ENCODE measurements at places on chromosomes 1 and 21. TPM values are rescaled to one million over a fixed set of nuclear protein-coding genes. Genes with fewer than 3 reads are reported as not detected.

- H3K27me3 ChIP-seq: no peaks in the 10 kb centered on the region
- peaks cover 2% of the 10 kb centered on the region for H3K4me1 ChIP-seq
- no peak overlapping the region for H3K27ac ChIP-seq
- H3K36me3 ChIP-seq: no peaks in the 10 kb centered on the region
- no peak overlapping the region for H3K4me3 ChIP-seq
- peak; percentile 50 for DNase-seq
These were observed 11.5 kb upstream of the NEXN start for GRCh38 chr1:77876884-77877283.

- DNase-seq: no peak
- peaks cover 9% of the 10 kb centered on the region for H3K27me3 ChIP-seq
- H3K4me1 ChIP-seq: no peaks in the 10 kb centered on the region
These were observed 15.4 kb downstream of the FMOD start for GRCh38 chr1:203335503-203335902.

DNA sequence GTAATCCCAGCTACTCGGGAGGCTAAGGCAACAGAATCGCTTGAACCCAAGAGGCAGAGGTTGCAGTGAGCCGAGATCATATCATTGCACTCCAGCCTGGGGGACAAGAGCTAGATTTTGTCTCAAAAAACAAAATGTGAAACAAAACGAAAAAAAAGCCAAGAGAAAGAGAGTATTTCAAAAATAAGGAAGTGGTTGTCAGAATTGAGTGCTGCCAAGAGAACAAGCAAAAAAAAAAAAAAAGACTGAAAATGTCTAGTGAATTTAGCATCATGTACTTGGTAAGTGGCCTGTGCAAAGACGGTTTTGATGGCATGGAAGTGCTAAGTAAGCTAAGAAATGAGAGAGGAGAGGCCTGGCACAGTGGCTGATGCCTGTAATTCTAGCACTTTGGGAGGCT is 14.3 kb downstream of the KPNA6 start:
- H3K27me3 ChIP-seq: no peaks in the 10 kb centered on the region
- H3K36me3 ChIP-seq: no peaks in the 10 kb centered on the region
- no peak overlapping the region for H3K4me3 ChIP-seq
- DNase-seq: no peak
- peaks cover 6% of the 10 kb centered on the region for H3K4me1 ChIP-seq

DNA sequence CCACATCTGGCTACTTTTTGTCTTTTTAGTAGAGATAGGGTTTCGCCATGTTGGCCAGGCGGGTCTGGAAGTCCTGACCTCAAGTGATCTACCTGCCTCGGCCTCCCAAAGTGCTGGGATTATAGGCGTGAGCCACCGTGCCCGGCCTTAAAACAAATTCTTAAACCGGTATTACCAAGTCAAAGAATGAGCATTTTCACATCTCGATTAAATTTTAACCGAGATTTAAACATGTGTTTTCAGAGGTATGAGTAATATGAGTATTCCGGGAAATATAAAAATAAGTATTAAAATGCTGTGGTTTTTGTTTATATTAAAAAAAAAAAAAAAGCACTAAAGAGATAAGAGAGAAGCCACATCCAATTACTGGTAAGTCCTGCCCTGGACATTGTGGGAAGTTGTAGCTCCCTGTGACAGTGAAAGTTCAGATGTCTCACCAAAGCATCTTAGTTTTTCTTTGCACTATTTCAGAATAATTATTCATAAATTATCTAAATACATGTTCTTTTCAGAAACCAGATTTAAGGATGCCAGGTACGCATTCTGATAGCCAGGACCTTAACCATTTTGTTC is 24.9 kb downstream of the ZNF281 start:
- no peaks in the 10 kb centered on the region for H3K27me3 ChIP-seq
- H3K27ac ChIP-seq: no peak overlapping the region
- H3K36me3 ChIP-seq: no peaks in the 10 kb centered on the region

The GPR52 gene
- 0.66 TPM for total RNA-seq

DNA sequence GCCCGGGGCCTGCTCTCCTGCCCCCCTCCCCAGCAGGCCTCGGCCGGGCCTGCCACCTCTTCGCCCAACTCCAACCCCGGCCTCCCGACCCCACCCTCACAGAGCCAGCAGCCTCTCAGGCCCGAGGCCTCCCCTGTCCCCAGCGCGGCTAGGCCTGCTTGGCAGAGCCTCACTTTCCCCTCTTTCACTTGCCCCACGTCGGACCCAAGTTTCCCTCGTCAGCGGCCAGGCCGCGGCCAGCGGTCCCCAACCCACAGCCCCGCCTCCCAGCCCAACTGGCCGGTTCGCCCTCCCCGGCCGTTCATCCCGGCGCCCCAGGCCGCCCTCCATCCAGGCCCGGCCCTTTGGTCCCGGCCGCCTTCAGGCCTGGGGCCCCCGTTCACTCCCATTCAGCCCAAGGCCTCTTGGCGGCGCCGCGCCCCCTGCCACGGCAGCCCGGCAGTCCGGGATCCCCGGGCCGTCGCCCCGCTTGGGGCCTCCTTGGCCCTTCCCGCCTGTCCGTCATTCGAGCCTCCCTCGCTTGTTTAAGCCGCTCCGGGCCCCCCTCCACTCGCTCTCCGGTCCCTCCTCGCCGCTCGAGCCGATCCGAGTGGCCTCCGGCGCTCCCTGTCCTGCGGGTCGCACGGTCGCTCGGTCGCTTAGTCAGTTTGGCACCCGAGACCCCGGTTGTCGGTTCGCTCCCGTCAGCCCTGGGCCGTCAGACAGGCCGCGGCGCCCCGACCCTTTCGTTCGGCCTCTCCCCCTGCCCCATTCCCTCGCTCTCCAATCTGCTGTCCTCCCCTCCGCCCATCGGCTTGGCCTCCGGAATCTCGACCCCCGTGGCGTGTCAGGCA is 1.4 kb downstream of the LRRC41 start:
- no peaks in the 10 kb centered on the region for H3K27me3 ChIP-seq
- H3K36me3 ChIP-seq: peaks cover 2% of the 10 kb centered on the region
- DNase-seq: peak; percentile 66
- peak overlapping the region; percentile 73 for H3K4me3 ChIP-seq

DNA sequence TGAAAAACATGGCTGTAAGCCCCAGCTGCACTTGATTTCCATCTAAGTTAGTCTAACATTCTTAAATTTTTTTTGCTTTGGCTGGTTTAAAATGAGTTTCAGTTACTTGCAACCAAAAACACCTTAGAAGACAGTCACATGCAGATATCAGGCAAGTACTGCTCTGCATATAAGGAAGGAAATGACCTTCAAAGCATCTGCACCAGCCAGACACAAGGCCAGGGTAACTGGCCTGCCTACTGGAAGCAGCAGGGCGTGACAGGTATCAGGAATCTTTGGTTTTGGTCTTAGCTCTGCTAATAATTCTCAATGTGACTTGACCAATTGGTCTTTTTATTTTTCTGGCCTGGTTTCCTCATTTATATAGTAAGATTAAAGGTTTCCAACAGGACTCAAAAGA is 33.5 kb downstream of the SCYL3 start:
- no peaks in the 10 kb centered on the region for H3K27me3 ChIP-seq
- no peak overlapping the region for H3K4me3 ChIP-seq
- H3K36me3 ChIP-seq: peaks cover 4% of the 10 kb centered on the region
- H3K27ac ChIP-seq: no peak overlapping the region
- no peak for DNase-seq

The F13B gene
- not detected for total RNA-seq

The PIGC gene
- total RNA-seq: 20.3 TPM

GRCh38 chr1:192904438-192904895 is 95.6 kb downstream of the RGS2 start:
- H3K36me3 ChIP-seq: no peaks in the 10 kb centered on the region
- DNase-seq: peak; percentile 96
- no peaks in the 10 kb centered on the region for H3K4me1 ChIP-seq
- H3K4me3 ChIP-seq: peak overlapping the region; percentile 19

GRCh38 chr1:32303997-32304622 is 12.2 kb downstream of the HDAC1 start:
- H3K4me3 ChIP-seq: no peak overlapping the region
- no peak overlapping the region for H3K27ac ChIP-seq
- H3K36me3 ChIP-seq: peaks cover 7% of the 10 kb centered on the region
- no peaks in the 10 kb centered on the region for H3K27me3 ChIP-seq

- no peak overlapping the region for H3K27ac ChIP-seq
- no peaks in the 10 kb centered on the region for H3K27me3 ChIP-seq
- no peaks in the 10 kb centered on the region for H3K36me3 ChIP-seq
- no peaks in the 10 kb centered on the region for H3K4me1 ChIP-seq
- no peak for DNase-seq
- no peak overlapping the region for H3K4me3 ChIP-seq
These were observed 312.5 kb downstream of the KCNT2 start for GRCh38 chr1:196295766-196296165.

DNA sequence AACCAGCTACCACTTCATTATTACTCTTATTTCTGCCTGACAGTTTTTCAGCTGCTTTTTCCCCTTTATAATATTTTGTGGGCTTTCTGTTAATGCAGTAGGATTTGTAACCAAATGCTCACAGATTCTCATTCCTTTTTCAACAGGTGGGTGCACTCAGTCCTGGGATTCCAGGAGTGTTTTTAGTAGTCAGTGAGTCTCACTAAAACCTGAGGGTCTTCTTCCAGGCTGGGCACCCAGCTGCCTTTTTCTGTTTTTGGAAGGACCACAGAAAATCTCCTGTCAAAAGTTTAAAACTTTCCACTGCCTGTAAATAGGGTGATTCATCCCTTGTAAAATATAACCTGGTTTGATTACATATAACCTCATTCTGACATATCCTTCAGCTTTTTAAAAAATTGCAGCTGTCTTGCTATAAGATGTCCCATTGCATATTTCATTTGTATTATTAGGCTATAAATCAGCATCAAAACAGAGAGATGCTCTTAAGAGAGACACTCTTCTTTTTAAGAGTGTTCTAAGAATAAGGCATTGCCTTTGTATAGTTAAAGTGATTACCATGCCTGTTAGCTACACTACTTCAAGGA is 16.8 kb upstream of the CEP350 start:
- H3K27ac ChIP-seq: no peak overlapping the region
- no peaks in the 10 kb centered on the region for H3K36me3 ChIP-seq
- DNase-seq: no peak
- H3K27me3 ChIP-seq: no peaks in the 10 kb centered on the region
- H3K4me1 ChIP-seq: no peaks in the 10 kb centered on the region
- no peak overlapping the region for H3K4me3 ChIP-seq

DNA sequence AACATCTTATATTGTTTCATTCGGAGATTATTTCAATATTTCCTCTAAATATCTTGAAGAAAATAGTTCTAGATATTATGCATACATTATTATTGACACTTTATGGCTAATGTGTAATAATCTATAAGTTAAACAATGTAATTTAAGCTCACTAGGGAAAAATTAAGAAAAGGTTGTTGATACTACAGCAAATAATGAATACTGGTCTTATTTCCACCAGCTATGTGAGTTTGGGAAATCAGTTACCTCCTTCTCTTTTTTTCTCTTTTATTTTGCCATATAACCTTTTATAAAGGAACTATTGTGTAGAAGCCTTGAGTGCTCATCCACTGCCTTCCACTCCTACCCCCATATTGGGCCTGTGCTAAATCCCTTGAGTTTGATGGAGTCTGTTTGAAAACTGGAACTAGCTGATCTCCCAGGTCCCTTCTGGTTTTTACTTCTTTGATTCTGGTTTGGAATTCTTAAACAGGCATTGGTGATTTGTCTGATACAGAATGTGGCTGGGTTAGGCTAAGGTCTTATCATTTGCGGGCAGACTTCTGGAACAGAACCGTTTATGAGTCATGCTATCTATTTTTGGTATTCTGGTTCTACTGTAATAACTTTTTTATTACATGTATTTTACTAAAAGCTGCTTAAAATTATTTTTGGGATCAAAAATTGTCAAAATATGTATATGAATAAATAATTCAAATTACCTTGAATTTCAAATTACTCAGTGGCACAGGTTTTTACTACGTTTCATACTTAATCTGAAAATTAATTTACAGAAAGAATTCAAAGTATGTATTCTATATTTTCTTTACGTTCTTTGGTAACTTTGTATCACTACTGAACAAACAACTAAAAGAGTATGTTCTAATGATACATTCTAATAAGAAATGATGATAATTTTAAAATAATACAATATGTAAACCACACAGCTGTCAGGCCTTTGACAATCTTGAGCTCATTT is 5.0 kb upstream of the CDC14A start:
- no peak overlapping the region for H3K27ac ChIP-seq
- DNase-seq: peak; percentile 77
- H3K27me3 ChIP-seq: no peaks in the 10 kb centered on the region

The SLAMF1 gene
- total RNA-seq: not detected

GRCh38 chr1:207027921-207028320 is 4.6 kb downstream of the C1orf116 start:
- no peaks in the 10 kb centered on the region for H3K36me3 ChIP-seq
- no peak for DNase-seq
- H3K27ac ChIP-seq: no peak overlapping the region

DNA sequence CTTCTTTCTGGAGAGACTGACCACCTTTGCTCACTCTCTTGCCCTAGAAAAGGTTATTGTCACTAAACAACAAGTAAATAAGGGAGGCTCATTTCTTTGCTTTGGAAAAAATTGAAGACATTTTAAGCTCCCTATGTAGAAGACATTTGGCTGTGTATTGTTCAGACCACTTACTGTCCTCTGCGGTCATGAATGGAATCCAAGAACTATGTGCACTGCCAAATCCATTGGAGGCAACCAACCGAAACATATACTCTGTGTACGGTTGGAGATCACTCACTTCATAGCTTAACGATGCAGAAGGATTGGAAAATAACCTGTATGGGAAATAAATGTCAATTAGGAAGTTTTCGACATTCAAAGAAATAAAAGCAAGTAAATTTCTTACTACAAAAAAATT is 332.8 kb downstream of the KCTD3 start:
- no peak overlapping the region for H3K27ac ChIP-seq
- no peak overlapping the region for H3K4me3 ChIP-seq
- no peaks in the 10 kb centered on the region for H3K4me1 ChIP-seq
- no peaks in the 10 kb centered on the region for H3K27me3 ChIP-seq

The OR2L5 gene
- not detected for total RNA-seq

The GMEB1 gene
- 6.2 TPM for total RNA-seq

The CSF3R gene
- total RNA-seq: under 0.01 TPM

DNA sequence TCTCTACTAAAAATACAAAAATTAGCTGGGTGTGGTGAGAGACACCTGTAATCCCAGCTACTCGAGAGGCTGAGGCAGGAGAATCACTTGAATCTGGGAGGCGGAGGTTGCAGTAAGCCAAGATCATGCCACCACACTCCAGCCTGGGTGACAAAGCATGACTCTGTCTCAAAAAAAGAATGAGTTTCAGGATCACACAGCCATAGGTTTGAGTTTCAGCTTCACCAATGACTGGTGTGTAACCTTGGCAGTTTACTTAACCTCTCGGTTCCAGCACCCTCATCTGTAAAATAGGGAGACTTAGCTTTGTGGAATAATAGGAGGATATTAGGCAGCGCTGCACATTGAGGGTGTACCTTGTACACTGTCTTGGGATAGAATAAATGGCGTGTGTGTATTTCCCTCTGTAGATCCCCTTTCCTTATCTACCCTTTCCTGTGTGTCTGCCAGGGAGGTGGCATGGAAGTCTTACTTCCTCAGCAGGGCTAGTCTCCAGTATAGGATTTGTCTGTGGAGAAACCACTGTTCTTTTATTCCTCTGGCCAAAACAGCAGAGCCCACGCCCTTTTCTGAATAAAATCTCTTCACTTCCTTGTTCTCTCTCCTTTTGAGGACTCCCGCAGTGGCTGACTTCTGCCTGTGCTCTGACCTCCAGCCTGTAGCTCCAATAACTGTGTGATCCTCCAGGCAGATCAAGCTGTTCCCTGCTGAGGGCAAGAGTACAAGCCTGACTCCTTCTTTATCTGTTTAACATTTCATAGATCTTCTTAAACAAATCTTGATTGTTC is 90.4 kb downstream of the HHAT start:
- no peaks in the 10 kb centered on the region for H3K27me3 ChIP-seq
- no peak for DNase-seq
- no peak overlapping the region for H3K27ac ChIP-seq

- H3K27me3 ChIP-seq: no peaks in the 10 kb centered on the region
- no peaks in the 10 kb centered on the region for H3K4me1 ChIP-seq
- DNase-seq: no peak
- no peak overlapping the region for H3K4me3 ChIP-seq
- no peak overlapping the region for H3K27ac ChIP-seq
These were observed 718.3 kb upstream of the PTBP2 start for GRCh38 chr1:96002969-96003964.
